PC-9 (cell line): ENCODE measurements at places on chromosomes 6 and 20. TPM values are rescaled to one million over a fixed set of nuclear protein-coding genes. Genes with fewer than 3 reads are reported as not detected.

The OR2B6 gene
- 1.5 and 1.6 TPM in 2 replicates for total RNA-seq

The SLC39A7 gene
- 96.4 and 110 TPM in 2 replicates for total RNA-seq

The TMEM30A gene
- total RNA-seq: 78.2 and 122 TPM in 2 replicates

DNA sequence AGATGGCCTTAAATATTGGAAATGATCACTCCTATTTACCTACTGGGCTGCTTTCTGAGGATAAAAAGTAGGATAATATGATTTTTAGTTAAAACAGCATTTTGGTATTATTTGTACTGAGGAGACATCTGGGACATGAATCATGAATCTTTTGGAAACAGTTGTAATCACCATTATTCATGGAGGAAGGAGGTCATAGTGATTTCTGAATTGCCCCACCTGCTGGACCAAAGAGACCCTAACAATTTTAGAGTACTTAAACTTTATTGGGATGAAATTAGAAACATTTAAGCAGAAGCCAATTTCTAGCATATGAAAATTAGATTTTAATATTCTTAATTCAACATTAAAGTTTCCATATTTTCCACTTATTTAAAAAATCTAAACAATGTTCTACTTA lies 108.4 kb upstream of the SIM1 start:
- DNase-seq: no peak
- no peak overlapping the region for H3K27ac ChIP-seq
- no peaks in the 10 kb centered on the region for H3K36me3 ChIP-seq
- no peaks in the 10 kb centered on the region for H3K4me1 ChIP-seq
- no peak overlapping the region for H3K4me3 ChIP-seq
- H3K27me3 ChIP-seq: no peaks in the 10 kb centered on the region

GRCh38 chr6:62042429-62042828 lies 243.6 kb downstream of the KHDRBS2 start:
- no peak overlapping the region for H3K4me3 ChIP-seq
- no peak overlapping the region for H3K27ac ChIP-seq
- H3K27me3 ChIP-seq: no peaks in the 10 kb centered on the region
- no peaks in the 10 kb centered on the region for H3K4me1 ChIP-seq
- DNase-seq: no peak

DNA sequence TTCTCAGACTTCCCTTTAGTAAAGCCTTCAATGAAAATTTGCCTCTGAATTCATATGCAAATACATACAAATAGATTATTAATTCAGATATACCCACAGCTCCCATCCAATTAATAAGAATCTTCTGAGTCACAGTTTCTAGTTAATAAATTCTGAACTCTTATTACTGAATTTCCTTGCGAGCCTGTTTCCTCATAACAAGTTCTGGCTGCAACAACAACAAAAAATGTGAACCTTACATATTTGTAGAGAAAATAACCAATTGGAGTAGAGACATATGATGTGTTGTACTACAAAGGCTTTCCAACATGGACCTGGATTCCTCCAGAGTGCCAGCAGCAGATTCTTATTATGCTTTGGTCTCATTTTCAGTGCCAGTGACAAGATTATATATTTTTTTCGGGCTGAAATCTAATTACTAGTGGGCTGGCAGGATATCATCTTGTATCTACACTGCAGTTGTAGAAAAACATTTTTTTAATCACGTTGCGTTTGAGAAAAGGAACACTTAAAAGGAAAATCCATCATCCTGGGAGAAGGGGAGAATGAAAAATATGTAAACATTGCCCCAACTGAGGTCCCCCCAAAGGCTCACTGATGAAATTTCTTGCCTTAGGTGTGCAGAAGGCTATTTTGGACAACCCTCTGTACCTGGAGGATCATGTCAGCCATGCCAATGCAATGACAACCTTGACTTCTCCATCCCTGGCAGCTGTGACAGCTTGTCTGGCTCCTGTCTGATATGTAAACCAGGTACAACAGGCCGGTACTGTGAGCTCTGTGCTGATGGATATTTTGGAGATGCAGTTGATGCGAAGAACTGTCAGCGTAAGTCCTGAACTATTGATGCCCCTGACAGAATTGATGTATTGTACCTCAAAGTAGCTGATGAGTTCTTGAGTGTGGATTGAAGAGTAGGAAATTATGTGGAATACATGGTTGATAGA lies 404.6 kb downstream of the LAMA2 start:
- no peaks in the 10 kb centered on the region for H3K36me3 ChIP-seq
- no peaks in the 10 kb centered on the region for H3K27me3 ChIP-seq
- DNase-seq: no peak
- no peaks in the 10 kb centered on the region for H3K4me1 ChIP-seq

DNA sequence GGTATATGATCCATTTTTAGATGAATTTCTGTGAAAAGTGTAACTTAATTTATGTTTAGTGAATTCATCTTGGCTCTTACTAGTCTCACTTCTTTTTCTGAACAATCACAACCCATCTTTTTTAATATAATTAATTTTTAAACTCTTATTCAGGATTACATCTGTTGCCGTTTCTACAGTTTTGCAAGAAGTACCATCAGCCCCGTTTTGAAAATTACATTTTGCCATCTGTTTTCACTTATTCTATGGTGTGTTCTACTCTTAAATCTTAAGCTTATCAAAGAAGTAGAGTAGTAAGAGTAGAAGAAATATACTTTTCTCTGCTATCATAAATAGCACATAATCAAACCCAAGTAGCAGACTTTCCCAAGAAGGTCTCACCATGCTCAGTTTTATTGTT lies 70.1 kb downstream of the ZNF292 start:
- H3K27ac ChIP-seq: no peak overlapping the region
- peaks cover 10% of the 10 kb centered on the region; the same call in 1 of the 2 replicates for H3K36me3 ChIP-seq
- H3K4me1 ChIP-seq: no peaks in the 10 kb centered on the region
